ENCODE measurements at places on chromosomes 16 and 17. TPM values are rescaled to one million over a fixed set of nuclear protein-coding genes. Genes with fewer than 3 reads are reported as not detected.

- no peaks in the 10 kb centered on the region for H3K27me3 ChIP-seq
- no peaks in the 10 kb centered on the region for H3K36me3 ChIP-seq
- no peaks in the 10 kb centered on the region for H3K4me1 ChIP-seq
- DNase-seq, result no peak
- H3K4me3 ChIP-seq, result no peak overlapping the region
Measured at GRCh38 chr17:16981928-16982327, 10.0 kb upstream of the TNFRSF13B start.

DNA sequence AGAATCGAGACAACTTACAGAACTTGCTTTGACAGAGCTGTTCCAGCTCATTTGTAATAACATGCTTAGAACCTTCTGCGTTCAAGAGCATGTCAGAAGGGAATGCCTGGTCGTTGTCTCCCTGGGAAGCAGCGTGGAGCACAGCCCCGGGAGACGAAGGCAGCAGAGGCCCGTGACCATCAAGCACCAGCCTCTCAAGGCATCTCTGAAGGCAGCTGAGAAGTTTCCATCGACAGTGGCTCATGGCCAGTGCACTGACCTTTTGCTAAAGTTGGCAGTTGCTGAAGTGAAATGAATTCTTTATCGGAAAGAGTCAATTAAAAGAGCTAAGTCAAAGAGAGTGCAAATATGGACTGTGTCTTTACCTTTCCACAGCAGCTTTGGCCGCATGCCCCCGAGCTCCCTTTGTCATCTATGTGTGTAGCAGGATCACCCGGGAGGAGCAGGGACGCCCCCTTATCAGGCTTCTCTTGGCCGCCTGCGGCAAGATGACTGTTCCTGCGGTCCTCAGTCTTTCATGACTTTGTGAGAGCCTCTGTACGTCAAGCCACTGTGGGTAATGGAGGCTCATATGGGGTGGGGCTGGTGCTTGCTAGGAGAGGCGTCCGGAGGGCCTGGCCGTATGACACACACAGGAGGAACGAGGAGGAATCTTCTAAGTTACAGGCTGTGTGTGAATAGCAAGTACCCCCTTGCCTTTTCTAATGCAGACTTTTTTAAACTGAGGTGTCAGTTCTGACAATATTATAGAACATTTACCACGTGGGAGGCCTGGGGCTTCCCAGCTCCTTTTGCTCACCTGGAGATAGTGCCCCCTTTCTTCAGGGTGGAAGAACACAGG is 54.2 kb downstream of the LDHD start:
- no peak overlapping the region for H3K4me3 ChIP-seq
- DNase-seq, result peak; percentile 90
- no peaks in the 10 kb centered on the region for H3K4me1 ChIP-seq

DNA sequence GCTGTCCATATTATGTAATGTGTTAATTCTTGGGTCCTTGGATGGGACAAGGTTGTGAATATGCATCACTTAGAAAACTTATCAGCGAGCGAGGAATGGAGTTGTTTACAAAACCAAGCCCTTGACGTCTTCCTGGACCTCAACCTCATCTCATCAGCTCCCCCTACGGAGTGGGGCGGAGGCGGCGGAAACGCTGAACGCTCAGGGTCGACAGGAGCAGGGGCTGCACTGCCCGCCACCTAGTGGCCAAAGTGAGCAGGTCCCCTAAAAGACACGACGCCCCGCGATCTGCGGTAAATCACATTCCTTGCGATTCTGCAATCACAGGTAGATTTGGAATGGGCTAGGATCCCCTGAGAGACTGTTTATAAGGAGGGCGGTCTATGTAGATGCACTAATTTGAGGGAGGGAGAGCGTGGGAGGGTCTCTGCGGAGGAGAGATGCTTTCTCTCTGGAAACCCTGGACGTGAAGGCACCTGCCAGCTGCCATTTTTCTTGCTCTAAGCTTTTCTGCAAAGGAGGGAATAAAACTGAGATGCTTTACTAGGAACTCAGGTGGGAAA is 5.4 kb upstream of the ICAM2 start:
- no peaks in the 10 kb centered on the region for H3K4me1 ChIP-seq
- H3K4me3 ChIP-seq, result no peak overlapping the region
- no peaks in the 10 kb centered on the region for H3K27me3 ChIP-seq
- peak; percentile 69 for DNase-seq
- H3K27ac ChIP-seq, result no peak overlapping the region
- H3K36me3 ChIP-seq, result no peaks in the 10 kb centered on the region

GRCh38 chr16:20874088-20874581 is 26.0 kb downstream of the DCUN1D3 start:
- no peak for DNase-seq
- no peak overlapping the region for H3K27ac ChIP-seq
- H3K4me1 ChIP-seq, result no peaks in the 10 kb centered on the region
- no peak overlapping the region for H3K4me3 ChIP-seq
- H3K36me3 ChIP-seq, result no peaks in the 10 kb centered on the region
- no peaks in the 10 kb centered on the region for H3K27me3 ChIP-seq

GRCh38 chr16:17032332-17032731 is 438.4 kb downstream of the XYLT1 start:
- H3K36me3 ChIP-seq, result no peaks in the 10 kb centered on the region
- H3K27me3 ChIP-seq, result no peaks in the 10 kb centered on the region
- H3K4me1 ChIP-seq, result no peaks in the 10 kb centered on the region
- no peak for DNase-seq
- H3K4me3 ChIP-seq, result no peak overlapping the region
- H3K27ac ChIP-seq, result no peak overlapping the region

DNA sequence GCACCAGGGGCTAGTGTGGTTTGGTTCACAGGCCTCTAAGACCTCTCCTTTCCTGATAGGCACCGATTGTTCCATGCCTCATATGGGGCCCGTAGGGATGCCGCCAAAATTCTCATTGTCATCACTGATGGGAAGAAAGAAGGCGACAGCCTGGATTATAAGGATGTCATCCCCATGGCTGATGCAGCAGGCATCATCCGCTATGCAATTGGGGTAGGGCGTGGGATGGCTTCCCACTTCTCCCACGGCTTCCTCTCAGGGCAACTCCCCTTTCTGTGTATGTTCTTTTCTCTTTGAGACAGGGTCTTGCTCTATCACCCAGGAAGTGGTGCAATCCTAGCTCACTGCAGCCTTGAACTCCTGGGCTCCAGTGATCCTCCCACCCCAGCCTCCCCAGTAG is 5.3 kb downstream of the ITGAX start:
- H3K36me3 ChIP-seq, result no peaks in the 10 kb centered on the region
- no peaks in the 10 kb centered on the region for H3K4me1 ChIP-seq
- no peak overlapping the region for H3K4me3 ChIP-seq
- no peak overlapping the region for H3K27ac ChIP-seq
- H3K27me3 ChIP-seq, result no peaks in the 10 kb centered on the region

DNA sequence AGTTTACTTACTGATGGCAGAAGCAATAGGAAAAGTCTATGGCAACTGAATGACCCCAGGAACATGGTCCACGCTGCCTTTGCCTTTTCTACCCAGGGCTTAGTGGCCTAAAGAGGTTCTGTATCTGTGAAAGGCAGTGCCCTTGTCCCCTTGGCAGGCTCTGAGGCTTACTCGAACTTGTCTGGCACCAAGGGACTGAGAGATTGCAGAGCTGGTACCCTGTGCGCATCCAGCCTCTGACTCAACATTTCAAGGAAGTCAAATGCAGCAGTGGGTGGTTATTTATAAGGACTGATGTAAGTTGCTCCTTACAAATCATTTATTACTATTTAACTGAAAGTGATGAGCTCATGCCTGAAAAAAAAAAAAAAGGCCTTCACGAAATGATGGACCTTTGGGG is 299.9 kb upstream of the MYOCD start:
- H3K27ac ChIP-seq, result no peak overlapping the region
- H3K4me3 ChIP-seq, result no peak overlapping the region
- no peaks in the 10 kb centered on the region for H3K27me3 ChIP-seq
- DNase-seq, result no peak

GRCh38 chr16:47392081-47392480 is 68.8 kb downstream of the ITFG1 start:
- no peaks in the 10 kb centered on the region for H3K27me3 ChIP-seq
- H3K4me3 ChIP-seq, result no peak overlapping the region
- H3K27ac ChIP-seq, result no peak overlapping the region
- no peaks in the 10 kb centered on the region for H3K4me1 ChIP-seq
- H3K36me3 ChIP-seq, result no peaks in the 10 kb centered on the region

DNA sequence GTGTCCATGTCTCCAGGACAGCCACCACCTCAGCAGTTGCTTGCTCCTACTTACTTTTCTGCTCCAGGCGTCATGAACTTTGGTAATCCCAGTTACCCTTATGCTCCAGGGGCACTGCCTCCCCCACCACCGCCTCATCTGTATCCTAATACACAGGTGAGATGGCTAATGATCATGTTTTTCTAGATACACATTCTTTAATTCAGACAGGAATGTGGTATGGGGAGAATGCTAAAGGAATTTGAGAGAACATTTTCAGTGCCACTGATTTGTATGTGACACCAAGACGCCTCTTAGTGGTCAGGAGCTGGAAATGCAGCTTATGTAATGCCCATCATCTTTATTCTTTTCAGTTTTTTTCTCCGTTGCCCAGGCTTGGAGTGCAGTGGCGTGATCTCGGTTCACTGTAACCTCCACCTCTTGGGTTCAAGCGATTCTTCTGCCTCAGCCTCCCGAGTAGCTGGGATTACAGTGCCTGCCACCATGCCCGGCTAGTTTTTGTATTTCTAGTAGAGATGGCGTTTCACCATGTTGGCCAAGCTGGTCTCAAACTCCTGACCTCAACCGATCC is 8.9 kb upstream of the RAPGEFL1 start:
- H3K27ac ChIP-seq, result no peak overlapping the region
- peaks cover 9% of the 10 kb centered on the region for H3K4me1 ChIP-seq
- H3K4me3 ChIP-seq, result no peak overlapping the region
- no peak for DNase-seq

GRCh38 chr17:28042721-28043291 is 329 bp downstream of the NLK start:
- H3K27me3 ChIP-seq, result no peaks in the 10 kb centered on the region
- no peaks in the 10 kb centered on the region for H3K4me1 ChIP-seq
- no peaks in the 10 kb centered on the region for H3K36me3 ChIP-seq
- peak; percentile 54 for DNase-seq
- no peak overlapping the region for H3K27ac ChIP-seq

GRCh38 chr17:48181653-48182052 is 74.1 kb downstream of the SNX11 start:
- DNase-seq, result no peak
- H3K27me3 ChIP-seq, result no peaks in the 10 kb centered on the region
- H3K4me3 ChIP-seq, result no peak overlapping the region
- no peaks in the 10 kb centered on the region for H3K4me1 ChIP-seq
- H3K36me3 ChIP-seq, result no peaks in the 10 kb centered on the region
- no peak overlapping the region for H3K27ac ChIP-seq

GRCh38 chr16:71848622-71849021 is 2.8 kb downstream of the ATXN1L start:
- peaks cover 13% of the 10 kb centered on the region for H3K36me3 ChIP-seq
- DNase-seq, result no peak
- no peak overlapping the region for H3K27ac ChIP-seq

GRCh38 chr16:26838931-26839330 is 227.8 kb upstream of the C16orf82 start:
- H3K27me3 ChIP-seq, result no peaks in the 10 kb centered on the region
- H3K27ac ChIP-seq, result no peak overlapping the region
- no peaks in the 10 kb centered on the region for H3K4me1 ChIP-seq
- DNase-seq, result no peak

DNA sequence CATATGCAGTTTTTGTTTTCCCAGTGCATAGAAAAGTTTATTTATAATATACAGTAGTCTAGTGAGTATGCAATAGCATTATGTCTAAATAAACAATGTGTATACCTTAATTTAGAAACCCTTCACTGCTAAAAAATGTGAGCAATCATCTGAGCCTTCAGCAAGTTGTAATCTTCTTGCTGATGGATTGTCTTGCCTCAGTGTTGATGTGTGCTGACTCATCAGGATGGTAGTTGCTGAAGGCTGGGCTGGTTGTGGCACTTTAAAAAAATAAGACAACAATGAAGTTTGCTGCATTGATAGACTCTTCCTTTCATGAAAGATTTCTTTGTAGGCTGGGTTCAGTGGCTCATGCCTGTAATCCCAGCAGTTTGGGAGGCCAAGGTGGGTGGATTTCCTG is 13.9 kb upstream of the CAPNS2 start:
- H3K4me3 ChIP-seq, result no peak overlapping the region
- no peak overlapping the region for H3K27ac ChIP-seq
- no peak for DNase-seq
- no peaks in the 10 kb centered on the region for H3K36me3 ChIP-seq
- H3K27me3 ChIP-seq, result no peaks in the 10 kb centered on the region

DNA sequence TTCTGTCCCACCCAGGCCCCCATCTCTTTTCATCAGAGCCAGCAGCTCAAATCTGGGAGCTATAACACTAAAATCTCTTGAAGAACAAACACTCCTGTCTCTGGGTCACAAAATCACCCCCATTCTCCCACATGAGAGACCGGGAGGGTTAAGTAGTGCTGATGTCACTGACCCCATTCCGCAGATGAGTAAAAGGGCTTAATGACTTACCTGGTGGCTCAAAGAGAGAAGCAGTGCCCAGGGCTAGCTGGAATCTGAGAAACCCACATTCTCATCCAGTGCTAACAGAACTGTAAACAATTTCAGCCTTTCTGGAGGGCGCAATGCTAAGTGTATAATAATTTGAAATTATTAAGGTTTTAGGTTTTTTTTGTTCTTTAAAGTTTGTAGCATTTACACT is 26.3 kb upstream of the LHX1 start:
- H3K27me3 ChIP-seq, result no peaks in the 10 kb centered on the region
- no peak overlapping the region for H3K27ac ChIP-seq
- no peak overlapping the region for H3K4me3 ChIP-seq

GRCh38 chr17:79979816-79980215 is 55.9 kb downstream of the TBC1D16 start:
- no peak overlapping the region for H3K4me3 ChIP-seq
- H3K4me1 ChIP-seq, result peaks cover 5% of the 10 kb centered on the region
- no peaks in the 10 kb centered on the region for H3K27me3 ChIP-seq
- DNase-seq, result no peak
- H3K36me3 ChIP-seq, result no peaks in the 10 kb centered on the region
- no peak overlapping the region for H3K27ac ChIP-seq

- H3K4me3 ChIP-seq, result no peak overlapping the region
- H3K27me3 ChIP-seq, result no peaks in the 10 kb centered on the region
- no peak for DNase-seq
- no peak overlapping the region for H3K27ac ChIP-seq
- H3K36me3 ChIP-seq, result peaks cover 5% of the 10 kb centered on the region
- H3K4me1 ChIP-seq, result no peaks in the 10 kb centered on the region
Measured at GRCh38 chr17:60345233-60345632, 46.7 kb downstream of the USP32 start.

- no peak overlapping the region for H3K4me3 ChIP-seq
- H3K27me3 ChIP-seq, result no peaks in the 10 kb centered on the region
- H3K4me1 ChIP-seq, result peaks cover 7% of the 10 kb centered on the region
Measured at GRCh38 chr16:89553733-89554132, 6.7 kb upstream of the RPL13 start.

- H3K27ac ChIP-seq, result peak within 1 kb of the TSS; percentile 95
- H3K27me3 ChIP-seq, result no peaks in the 10 kb centered on the region
- no peaks in the 10 kb centered on the region for H3K4me1 ChIP-seq
- H3K4me3 ChIP-seq, result peak within 1 kb of the TSS; percentile 67
Measured at GRCh38 chr16:57372372-57373116, at the start of gene CX3CL1. CX3CL1 (plus strand) TSS chr16:57372490; CDS start chr16:57372569, 79 bp downstream.

Gene GPR142
- not detected for total RNA-seq

Gene TOX3
- total RNA-seq, result 5.8 TPM

Gene PCGF2
- total RNA-seq, result 2.9 TPM

Gene SNX11
- total RNA-seq, result 10.1 TPM

Gene RNF43
- total RNA-seq, result 11.5 TPM

Gene PRSS36
- 1.6 TPM for total RNA-seq

Gene RGS9
- 1.9 TPM for total RNA-seq

Gene SNRNP25
- total RNA-seq, result 15.3 TPM

Gene TUBB3
- total RNA-seq, result 0.13 TPM
